Activated CD8-positive, alpha-beta memory T cell treated with anti-CD3 and anti-CD28 coated beads, Interleukin-2, amount 10 ng/mL, durations not matched to agents 7 days and 5 days (primary cell): ENCODE measurements at places on chromosomes 13 and 19. TPM values are rescaled to one million over a fixed set of nuclear protein-coding genes. Genes with fewer than 3 reads are reported as not detected.

The MCF2L gene
- 1.6 TPM for total RNA-seq

DNA sequence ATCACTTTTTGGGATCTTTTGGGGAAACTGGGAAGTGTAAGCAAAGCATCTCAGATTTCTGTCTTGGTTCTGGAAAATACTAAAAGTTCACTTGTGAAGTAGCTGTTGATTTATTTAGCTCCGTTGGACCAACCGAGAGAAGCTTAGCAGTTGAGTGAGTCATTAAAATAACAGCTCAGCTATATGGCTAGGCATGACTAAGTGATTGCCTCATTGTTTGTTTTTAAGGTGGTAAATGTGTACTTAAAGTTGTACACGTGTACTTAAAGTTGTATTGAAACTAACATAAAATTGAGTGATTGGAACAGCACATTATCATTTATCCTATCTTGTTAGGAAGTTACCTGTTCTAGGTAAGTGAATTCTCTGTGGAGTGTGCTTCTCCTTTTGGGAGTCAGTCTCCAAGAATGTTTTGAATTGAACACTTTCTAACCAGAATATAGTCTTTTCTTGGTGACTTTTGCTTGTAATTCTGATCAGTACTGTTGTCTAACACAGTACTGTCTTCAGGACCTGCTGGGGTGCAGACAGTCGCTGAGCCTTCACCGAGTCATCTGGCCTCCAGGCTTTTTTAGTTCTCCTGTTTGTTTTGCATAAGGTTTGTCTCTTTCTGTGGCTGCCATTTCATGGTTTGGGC is 2.9 kb upstream of the DCUN1D2 start:
- DNase-seq, result no peak
- H3K4me3 ChIP-seq, result peak overlapping the region; percentile 41
- H3K36me3 ChIP-seq, result peaks cover 20% of the 10 kb centered on the region
- H3K4me1 ChIP-seq, result peaks cover 57% of the 10 kb centered on the region
- H3K27me3 ChIP-seq, result no peaks in the 10 kb centered on the region
- peak overlapping the region; percentile 70 for H3K27ac ChIP-seq

- no peaks in the 10 kb centered on the region for H3K27me3 ChIP-seq
- H3K4me3 ChIP-seq, result no peak overlapping the region
- no peak for DNase-seq
Observed at GRCh38 chr13:33232883-33233282, 52.7 kb downstream of the STARD13 start.

DNA sequence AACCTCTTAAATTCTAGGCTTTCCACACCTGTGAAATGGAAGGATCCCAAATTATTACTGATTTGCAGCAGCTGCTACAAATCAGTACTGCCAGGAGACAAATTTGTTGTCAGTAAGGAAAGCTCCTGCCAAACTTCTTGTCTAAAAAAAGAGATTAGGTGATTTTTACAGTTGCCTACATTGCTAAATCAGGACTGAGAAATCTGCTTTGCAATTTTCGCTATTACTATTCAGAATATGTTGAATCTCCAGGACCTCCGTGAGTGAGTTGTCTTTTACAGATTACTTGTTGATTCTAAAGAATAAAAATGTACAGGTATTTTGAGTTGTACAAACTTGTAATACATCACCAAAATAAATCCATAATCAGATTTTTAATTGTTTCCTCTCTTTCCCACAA is 1815.9 kb downstream of the PCDH9 start:
- no peak overlapping the region for H3K4me3 ChIP-seq
- no peak overlapping the region for H3K27ac ChIP-seq
- no peak for DNase-seq
- H3K27me3 ChIP-seq, result no peaks in the 10 kb centered on the region
- H3K36me3 ChIP-seq, result no peaks in the 10 kb centered on the region
- H3K4me1 ChIP-seq, result no peaks in the 10 kb centered on the region

- no peak for DNase-seq
- H3K27me3 ChIP-seq, result peaks cover 30% of the 10 kb centered on the region
- H3K36me3 ChIP-seq, result no peaks in the 10 kb centered on the region
- H3K4me1 ChIP-seq, result peaks cover 9% of the 10 kb centered on the region
- peak overlapping the region; percentile 75 for H3K4me3 ChIP-seq
Observed at GRCh38 chr19:42174958-42175734, 42.3 kb downstream of the DEDD2 start.

- peaks cover 51% of the 10 kb centered on the region for H3K36me3 ChIP-seq
- no peaks in the 10 kb centered on the region for H3K27me3 ChIP-seq
- no peak for DNase-seq
- H3K27ac ChIP-seq, result no peak overlapping the region
Observed at GRCh38 chr19:52230685-52231084, 38.7 kb upstream of the ZNF766 start.

- H3K36me3 ChIP-seq, result peaks cover 30% of the 10 kb centered on the region
- no peak overlapping the region for H3K4me3 ChIP-seq
- no peak overlapping the region for H3K27ac ChIP-seq
- no peak for DNase-seq
- H3K27me3 ChIP-seq, result no peaks in the 10 kb centered on the region
- peaks cover 41% of the 10 kb centered on the region for H3K4me1 ChIP-seq
Observed at GRCh38 chr19:10742476-10742875, 24.6 kb downstream of the DNM2 start.

GRCh38 chr13:47656651-47657050 is 344.4 kb downstream of the SUCLA2 start:
- no peak overlapping the region for H3K4me3 ChIP-seq
- DNase-seq, result no peak
- H3K27ac ChIP-seq, result no peak overlapping the region
- no peaks in the 10 kb centered on the region for H3K36me3 ChIP-seq

DNA sequence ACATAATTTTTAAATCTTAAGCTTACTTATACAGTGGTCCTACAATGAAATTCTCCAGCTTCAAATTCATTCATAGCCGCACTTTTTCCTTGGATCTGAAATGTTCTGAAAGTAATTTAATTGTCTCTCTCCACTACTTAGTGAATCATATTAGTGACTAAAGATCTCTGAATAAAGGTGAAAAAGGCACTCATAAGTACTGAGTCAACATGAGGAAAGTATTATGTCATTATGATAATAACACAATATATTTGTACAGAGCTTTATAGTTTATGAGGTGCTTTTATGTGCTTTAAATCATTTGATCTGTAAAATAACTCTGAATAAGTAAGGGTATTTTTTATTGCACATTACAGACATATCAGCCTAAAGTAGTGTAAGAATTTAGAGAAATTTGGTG is 628.2 kb upstream of the SLITRK5 start:
- H3K27ac ChIP-seq, result no peak overlapping the region
- no peak for DNase-seq
- no peak overlapping the region for H3K4me3 ChIP-seq
- no peaks in the 10 kb centered on the region for H3K36me3 ChIP-seq
- no peaks in the 10 kb centered on the region for H3K4me1 ChIP-seq
